ENCODE measurements at places on chromosomes 2 and 18.

GRCh38 chr18:76528477-76529432 is 33.7 kb upstream of the ZNF516 start:
- DNase-seq, result no peak

DNA sequence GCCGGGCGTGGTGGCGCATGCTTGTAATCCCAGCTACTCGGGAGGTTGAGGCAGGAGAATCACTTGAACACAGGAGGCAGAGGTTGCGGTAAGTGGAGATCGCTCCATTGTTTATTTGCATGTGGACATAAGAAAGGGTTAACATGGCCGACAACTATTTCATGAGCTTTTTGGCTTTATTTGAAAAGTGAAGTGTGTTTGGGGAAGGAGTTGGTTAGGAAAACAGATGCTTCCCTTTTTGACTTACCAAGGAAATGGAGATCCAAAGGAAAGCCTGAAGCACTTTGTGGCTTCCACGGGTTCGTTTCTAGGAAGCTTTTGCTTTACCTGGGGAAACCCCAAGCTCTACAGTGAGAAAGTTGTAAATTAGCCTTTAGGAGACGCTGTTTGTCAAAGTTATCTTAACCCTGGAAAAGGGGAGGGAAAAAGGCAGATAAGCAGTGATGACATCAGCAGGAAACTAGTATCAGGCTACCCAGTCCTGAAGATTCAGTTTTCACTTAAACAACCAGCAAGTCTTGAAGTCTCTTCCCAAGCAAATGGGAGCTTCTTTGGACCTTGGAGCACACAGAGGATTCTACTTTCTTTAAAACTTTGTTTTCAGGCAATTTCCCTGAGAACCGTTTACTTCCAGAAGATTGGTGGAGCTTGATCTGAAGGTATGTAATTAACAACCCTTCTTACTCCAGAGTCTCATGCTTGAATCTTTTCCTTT is at the start of gene CASP10:
CASP10 (plus strand) TSS at position 492 of the 715 bp plus-strand sequence. CDS start 2,637 bp downstream, outside the sequence.
- DNase-seq, result no peak

GRCh38 chr18:24710474-24710873 is 250.0 kb downstream of the HRH4 start:
- DNase-seq, result no peak

- DNase-seq, result no peak
Observed at GRCh38 chr18:23990474-23991410, 23.8 kb upstream of the TTC39C start.

- DNase-seq, result no peak
Observed at GRCh38 chr2:167732326-167732725, 515.1 kb downstream of the STK39 start.

DNA sequence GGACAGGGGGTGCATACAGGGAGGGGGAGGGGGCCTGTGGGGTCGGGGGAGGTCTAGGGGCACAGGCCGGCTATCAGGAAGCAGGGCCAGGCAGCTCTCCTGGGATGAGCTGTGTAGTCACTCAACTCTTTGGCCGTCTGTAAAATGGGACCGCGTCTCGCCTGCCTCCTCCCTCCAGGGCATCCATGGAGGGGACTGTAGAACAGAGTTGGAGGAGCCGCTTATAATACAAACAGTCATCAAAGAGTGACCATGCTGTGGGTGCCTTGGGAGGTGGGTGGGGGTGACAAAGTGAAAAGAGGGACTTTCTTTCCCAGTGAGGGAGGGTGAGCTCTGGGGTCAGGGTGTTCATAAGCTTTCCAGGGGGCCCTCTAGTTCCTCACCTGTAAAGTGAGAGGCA is 169.6 kb upstream of the HAAO start:
- DNase-seq, result no peak

DNA sequence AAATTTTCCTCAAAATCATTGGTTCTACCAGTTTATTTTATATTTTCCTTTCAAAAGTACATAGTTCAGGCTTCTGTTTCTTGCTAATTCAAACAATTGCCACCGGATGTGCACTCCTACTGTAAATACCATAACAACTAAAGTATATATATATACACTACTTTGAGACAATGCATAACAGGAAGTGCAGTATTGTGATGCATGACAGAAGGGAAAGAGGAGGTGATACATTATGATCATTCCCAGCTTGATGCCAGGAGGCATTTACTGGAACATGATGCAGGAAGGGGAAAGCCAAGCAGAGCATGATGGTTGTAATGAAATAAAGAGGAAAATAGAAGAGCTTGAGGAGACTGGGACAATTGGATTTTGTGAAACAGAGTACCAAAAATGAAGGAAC is 215.2 kb upstream of the NT5C1B start:
- no peak for DNase-seq

DNA sequence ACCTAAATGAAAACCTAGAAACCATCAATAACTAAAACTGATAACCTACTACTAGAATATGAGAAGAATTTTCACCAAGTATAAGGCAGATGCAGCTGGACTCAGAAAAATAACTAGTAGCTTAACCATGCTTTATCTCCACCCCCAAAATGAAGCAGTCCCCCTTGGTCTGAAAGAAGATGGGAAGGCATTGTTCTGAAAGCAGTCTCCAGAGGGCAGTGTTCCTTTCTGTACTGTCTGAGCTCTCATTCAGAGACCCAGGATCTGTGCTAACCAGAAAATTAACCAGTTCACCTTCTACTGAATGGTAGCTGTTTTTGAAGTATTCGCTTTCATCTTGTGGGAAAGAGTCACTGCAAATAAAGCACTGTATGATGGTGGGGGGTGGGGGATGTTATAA is 273.0 kb downstream of the PDE11A start:
- DNase-seq, result no peak

DNA sequence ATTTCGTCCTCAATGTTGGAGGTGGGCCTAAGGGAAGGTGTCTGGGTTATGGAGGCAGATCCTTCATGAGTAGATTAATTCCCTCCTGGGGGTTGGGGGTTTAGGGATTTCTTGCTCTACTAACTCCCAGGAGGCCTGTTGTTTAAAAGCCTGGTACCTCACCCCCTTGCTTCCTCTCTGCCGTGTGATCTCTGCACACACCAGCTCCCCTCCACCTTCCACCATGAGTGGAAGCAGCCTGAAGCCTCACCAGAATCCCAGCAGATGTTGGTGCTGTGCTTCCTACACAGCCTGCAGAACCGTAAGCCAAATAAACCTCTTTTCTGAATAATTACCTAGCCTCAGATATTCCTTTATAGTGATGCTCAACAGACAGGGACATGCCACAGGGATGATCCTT is 141.5 kb downstream of the ZNF516 start:
- no peak for DNase-seq

DNA sequence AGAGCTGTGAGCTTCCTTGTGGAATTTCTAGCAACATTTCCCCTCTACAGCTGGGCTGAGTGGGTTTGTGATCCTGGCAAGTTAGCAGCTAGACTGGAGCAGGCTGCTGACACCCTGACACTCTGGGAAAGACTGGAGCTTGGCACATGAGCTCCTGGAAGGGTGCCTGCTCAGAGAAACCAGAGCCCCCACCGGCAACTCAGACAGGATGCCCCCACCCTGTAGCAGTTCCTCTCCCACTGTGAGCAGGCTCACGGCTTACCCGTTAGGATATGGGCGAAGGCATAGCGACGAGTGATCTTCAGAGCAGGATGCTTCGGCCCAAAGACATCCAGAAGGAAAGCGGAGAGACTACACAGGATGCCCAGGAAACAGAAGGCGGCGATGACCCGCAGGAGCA is 11.2 kb downstream of the TMEM127 start:
- no peak for DNase-seq

- DNase-seq, result no peak
Observed at GRCh38 chr2:42926434-42927333, 134.3 kb upstream of the HAAO start.

- peak; percentile 85 for DNase-seq
Observed at GRCh38 chr2:9799729-9800632, 43.3 kb upstream of the TAF1B start.

GRCh38 chr2:239554766-239555570 is 154.1 kb upstream of the HDAC4 start:
- DNase-seq, result no peak

DNA sequence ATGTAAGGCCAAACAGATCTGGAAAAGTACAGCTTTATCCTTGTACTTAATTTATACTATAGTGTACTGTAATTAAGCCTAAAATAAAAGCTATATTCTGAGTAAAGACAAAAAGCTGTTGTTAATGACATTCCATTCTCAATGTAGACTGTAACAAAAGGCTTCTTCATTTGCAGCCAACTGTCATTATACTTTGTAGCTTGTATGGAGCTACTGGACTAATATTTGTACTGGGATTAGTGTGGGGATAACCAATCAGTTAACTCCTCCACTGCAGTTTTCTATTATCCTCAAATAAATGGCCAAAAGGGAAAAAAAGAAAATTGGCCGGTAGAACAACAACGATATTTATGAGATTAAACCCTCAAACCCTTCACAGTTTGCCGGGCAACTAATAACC is 66.5 kb downstream of the STK39 start:
- no peak for DNase-seq

DNA sequence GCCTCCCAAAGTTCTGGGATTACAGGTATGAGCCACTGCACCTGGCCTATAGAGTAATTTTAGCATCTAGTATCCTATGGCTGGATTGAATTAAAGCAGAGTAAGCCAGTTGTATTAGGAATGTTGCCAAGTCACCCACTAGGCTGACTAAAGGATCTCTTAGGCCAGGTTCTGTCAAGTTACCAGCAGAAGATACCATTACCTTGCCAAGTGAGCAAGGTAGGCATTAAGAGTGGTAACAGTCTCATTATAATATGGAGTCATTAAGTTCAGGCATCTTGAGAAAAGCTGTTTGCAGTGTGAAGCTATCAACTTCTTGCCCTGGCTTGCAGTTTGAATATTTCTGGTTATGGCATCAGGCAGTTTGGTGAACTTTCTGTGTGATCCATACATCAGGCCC is 37.0 kb upstream of the MTCL1 start:
- no peak for DNase-seq

DNA sequence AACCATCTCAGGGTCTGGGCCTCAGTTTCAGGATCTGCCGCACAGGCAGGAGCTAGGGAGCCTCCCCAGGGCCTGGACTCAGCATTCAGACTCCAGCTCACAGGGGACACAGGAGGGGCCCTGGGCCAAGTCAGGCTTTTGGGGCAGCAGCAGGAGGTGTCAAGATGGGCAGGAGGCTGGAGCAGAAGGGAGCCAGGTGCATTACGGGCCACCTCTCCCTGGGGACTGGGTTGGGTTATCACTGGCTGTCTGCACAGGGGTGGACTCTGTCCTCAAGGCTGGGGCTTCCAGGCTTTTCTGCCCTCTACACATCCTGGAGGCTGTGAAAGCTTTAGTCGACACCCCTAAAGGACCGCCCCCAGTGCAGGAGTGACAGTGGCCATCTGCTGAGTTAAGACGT is 20.0 kb downstream of the AQP12A start:
- DNase-seq, result no peak

- DNase-seq, result no peak
Observed at GRCh38 chr18:78245451-78245850, 734.2 kb upstream of the SALL3 start.

DNA sequence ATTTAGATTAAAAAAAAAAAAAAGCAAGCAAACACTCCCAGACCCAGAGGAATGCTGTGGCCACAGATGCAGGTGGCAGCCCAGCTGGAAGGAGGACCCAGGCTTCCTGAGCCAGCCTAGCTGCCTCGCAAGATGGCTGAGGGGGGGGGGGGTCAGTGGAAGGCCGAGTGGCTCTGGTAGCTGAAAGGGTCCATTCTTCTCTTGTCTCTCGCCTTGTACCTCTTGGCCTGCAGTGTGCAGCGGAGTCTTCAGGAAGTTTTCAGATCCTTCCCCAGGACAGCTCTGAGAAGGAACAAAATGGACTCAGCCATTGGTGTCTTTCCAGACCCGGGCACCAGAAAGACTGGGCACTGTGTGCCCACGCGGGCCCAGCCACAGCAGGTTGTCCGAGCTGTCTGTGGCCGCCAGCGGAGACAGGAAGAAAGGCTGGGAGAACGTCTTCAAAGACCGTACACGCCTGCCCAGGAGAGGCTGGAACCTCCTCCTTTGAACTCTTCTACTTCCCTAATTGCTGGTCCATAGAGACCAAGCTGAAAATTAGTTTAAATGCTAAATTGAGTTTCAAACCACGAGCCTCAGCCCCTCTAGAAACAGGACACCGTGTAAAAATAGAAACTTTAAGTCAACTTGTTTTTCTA is 21.3 kb downstream of the APCDD1 start:
- no peak for DNase-seq

- DNase-seq, result no peak
Observed at GRCh38 chr18:10759241-10759640, 233.4 kb downstream of the NAPG start.

DNA sequence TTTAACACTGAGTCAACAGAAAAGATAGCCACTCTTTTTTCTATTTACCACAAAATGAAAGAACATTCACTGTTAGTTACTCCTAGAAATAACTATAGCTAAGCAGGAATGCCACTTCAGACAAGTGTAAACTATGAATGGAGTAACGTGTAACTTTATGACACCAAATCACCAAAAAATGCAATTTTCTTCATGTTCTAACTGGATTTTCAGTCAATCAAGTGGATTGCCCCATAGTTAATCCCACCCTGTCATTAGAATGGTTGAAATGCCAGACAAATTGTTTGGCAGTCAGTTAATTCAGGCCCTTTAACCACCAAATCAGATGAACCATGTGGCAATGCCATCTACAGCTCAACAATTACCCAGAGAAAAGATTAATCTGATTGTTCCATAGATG is 9.9 kb downstream of the EPHA4 start:
- no peak for DNase-seq

DNA sequence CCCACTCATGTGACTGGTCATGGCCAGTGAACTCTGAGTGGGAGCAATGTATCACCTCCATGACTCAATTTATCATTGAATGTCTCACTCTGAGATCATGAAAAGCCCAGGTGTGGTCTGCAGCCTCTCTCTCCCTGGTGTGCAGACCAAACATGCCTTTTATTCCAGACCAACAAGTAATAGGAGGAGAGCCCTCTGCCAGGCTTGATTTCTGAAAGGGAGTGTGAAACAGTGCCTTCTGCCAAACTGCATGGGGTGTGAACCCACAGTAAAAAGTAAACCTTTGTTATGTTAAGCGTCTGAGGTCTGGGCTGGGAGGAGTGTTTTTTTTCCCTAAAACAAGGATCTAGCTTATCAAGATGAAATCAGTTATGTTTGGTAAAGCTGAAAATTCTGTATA is 601.2 kb downstream of the ADCYAP1 start:
- no peak for DNase-seq

DNA sequence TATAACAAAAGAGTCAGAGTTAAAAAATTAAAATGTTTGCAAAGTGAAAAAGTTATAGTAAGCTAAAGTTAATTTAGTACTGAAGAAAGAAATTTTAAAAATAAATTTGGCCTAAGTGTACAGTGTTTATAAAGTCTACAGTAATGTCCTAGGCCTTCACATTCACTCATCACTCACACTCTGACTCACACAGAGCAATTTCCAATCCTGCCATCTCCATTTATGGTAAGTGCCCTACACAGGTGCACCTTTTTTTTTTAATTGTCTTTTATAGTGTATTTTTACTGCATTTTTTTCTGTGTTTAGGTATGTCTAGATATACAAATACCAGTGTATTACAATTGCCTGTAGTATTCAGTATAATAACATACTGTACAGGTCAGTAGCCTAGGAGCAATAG is 562.9 kb downstream of the PIK3C3 start:
- no peak for DNase-seq

DNA sequence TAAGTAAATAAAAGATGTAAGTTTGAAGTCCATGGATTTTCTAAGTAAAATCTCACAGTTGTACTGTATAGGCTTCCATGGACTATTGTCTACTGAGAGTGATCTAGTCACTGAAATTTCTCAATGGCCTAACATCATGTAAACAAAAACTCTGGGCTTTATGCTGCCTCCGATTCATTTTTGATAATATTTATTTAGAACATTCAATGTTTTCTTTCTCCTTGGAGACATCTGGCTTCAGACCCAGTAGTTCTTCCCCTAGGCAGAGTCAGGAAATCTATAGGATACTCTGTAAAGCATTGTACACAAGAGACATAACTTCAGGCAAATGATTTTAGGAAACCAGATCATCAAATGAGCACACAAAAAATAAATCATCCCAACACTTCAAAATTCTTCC is 1208.6 kb upstream of the ZEB2 start:
- no peak for DNase-seq
